ENCODE measurements at places on chromosomes 6 and 20.

DNA sequence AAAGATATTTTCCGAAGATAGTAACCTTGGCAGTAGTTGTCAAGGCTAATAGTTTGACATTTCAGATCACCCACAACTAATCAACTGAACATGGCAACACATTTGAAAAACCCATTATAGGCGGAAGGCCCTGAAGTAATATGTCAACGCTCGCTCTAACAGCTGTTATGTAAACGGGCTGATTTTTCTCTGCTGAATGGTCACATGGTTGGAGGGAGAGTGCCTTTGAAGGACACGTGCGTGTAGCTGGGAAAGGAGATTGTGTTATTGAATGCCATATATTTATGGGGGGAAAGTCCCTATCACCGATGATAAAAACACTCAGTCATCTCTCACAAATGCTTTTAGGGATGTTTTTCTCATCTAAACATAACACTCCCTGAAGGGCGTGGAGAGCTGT lies 160.0 kb upstream of the RALGAPA2 start:
- peak; percentile 33 for DNase-seq

- no peak for DNase-seq
These were observed 543.3 kb upstream of the MAP3K7 start for GRCh38 chr6:91130126-91130525.

DNA sequence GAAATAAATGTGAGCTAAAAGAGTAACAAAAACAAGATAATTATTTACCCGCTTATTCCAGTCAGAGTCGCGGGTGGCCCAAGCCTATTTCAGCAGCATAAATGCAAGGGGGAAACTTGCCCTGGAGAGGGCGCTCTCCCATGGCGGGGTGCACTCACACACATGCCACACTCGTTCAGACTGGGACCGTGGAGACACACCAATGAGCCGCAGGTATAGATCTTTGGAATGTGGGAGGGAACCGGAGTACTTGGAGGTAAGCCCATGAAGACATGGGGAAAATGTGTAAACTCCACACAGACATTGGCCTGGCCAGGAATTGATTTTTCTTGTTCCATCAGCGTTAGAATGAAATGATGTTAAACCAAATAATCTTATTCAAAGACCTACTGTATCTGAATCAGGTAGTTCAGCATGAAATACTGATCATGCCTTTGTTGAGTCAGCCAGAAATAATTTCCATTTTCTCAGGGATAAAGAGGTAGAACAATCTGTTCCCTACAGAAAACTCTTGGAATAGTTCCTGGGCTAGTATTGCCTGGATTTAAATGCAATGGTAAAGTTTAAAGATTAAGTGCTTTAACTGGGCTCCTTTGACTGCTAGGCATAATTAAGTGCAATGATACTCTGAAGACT lies 191.5 kb downstream of the MCHR2 start:
- no peak for DNase-seq

GRCh38 chr20:57749131-57749690 lies 39.4 kb upstream of the PMEPA1 start:
- DNase-seq = no peak

DNA sequence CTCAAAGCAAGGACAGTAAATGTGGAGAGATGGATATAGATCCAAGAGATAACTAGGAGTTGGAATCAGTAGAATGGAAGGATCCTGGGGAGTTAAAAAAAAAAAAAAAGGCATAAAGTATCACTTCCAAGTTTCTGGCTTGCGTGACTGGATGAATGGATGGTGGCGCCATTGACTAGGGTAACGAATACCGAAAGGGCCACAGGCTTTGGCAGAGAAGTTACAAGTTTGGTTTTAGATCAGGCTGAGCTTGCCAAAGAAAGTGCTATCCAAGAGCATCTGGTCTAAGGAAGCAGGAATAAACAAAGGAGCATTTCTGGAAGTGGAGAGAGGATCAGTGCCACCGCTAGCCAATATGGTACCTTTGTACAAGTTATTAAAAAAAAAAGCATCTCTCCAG lies 17.5 kb downstream of the L3MBTL1 start:
- no peak for DNase-seq

DNA sequence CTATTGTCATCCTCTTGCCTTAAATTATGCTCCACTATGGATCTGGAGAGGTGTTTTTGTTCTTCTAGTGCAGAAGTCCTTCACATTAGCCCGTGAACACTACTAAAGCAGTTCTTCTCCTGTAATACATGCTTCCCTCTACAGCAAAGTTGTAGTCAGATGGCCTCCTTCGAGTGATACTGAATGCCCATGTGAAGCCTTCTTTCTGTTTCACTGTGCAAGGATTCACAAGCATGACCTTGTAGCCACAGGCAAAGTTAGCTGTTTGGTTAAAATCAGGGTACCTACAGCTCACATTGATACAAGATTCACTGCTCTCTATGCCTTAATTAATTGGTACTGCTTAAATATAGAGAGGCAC lies 47.6 kb downstream of the ARHGAP18 start:
- no peak for DNase-seq

- no peak for DNase-seq
These were observed 15.9 kb downstream of the NRN1 start for GRCh38 chr6:5990786-5991185.

- no peak for DNase-seq
These were observed 111.9 kb downstream of the CEBPB start for GRCh38 chr20:50302341-50303057.

- DNase-seq = no peak
These were observed 30.3 kb downstream of the STX7 start for GRCh38 chr6:132482581-132482980.

DNA sequence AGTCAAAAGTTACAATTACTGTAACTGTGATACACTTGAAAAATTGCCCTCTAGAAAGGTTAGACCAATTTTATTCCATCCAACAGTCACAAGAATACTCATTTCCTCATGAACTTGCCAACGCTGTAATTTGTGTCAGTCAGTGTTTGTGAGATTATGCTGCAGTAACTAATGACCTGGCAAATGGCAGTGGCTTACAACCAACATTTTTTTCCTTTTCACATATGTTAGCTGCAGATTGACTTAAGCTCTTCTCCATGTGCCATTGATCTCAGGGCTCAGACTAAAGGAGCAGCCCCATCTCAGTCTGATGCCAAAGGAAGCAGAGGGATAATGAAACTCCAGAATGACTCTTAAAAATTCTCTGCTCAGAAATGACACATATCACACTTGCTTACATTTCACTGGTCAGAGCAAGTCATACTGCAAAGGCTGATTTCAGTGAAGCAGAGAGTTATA lies 92.3 kb upstream of the ELOVL5 start:
- DNase-seq = no peak

DNA sequence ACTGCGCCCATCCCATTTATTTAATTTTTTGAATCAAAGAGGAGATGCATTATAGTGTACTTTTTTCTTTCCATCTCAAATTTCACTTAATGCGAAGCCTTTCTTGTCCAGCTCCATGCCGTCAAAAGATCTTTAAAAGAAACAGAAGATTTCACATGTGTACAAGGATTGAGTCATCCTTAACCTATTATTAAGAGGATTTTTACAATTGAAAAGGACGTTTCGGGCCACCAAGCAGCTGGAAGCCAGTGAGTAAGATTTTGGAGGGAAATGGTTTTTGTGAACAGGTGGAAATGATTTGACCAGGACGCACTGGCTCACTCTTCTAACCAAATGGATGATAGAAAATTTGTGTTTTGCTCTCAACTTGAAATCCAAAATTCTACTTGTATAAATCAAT lies 15.1 kb upstream of the CCDC170 start:
- DNase-seq = no peak

DNA sequence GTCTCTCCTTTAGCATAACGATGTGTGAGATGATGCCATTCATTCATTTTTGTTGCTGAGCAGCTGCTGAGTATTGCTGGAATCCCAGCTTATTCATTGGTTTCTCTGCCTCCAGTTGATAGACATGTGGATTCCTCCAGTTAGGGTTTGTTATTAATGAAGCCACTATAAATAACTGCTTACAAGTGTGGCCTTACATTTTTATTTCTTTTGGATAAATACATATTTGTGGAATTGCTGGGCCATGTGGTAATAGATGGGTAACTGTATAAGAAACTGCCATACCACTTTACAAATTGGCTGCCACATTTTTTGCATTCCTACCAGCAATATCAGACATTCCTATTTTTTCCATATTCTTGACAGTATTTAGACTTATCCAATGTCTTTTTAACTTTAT lies 2.6 kb upstream of the HLA-B start:
- DNase-seq = no peak

DNA sequence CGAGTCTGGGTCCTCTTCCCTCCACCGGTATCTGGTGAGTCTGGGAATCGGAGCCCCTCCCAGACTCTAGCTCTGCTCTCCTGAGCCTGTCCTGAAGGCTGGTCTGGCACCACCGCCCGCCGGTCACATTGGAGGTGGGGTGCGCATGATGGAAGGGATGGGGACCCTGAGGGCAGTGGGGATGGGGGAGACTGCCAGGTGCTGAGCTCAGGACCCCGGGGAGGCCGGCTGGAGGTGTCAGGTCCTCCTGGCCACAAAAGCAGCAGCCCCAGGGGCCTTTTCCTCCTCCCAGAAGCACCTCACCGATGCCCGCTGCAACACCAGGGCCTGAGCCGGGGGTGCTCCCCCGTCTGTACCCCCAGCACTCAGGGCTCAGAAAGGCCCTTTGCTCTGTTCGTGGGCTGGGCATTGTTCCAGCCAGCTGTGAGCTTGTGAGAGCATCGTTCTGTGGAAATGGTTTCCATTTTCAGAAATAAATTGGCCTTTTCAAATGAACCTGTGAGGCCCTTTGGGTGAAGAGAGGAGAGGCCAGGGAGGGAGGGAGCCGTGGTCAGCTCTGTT lies 2.5 kb upstream of the NPBWR2 start:
- no peak for DNase-seq

DNA sequence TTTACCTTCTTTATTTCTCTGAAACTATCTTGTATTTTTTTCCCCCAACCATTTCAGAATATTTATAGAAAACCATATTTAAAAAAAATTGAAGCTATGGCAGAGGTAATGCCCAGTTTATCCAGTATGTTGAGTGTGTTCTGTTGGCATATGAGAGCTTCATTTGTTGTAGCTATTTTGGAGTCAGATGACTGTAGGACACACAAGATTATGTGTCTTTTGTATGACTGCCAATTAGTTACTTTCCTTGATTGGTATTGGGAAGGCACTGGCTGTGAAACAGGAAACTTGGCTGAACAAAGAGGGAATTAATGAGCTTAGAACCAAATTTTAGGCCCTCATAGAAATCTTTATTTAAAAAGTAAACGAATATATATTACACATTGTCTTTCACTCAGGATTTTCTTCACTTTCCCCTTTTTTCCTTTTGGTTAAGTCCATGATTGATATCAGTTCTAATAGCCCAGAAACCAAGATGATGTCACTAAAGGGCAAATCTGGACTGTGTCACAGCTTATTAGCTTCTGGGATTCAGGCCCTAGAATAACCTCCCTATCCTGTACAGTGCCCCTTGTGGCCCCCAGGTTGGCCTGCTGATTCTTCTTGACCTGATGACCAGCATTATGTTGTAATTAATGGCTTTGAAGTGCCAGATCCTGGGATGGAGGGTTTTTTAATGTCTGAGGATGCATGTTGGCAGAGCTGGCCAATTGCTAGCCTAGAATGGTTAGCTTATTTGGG lies 10.1 kb downstream of the CDC5L start:
- DNase-seq = no peak

GRCh38 chr20:63656451-63656850 lies 1.7 kb upstream of the RTEL1 start:
- DNase-seq = no peak

DNA sequence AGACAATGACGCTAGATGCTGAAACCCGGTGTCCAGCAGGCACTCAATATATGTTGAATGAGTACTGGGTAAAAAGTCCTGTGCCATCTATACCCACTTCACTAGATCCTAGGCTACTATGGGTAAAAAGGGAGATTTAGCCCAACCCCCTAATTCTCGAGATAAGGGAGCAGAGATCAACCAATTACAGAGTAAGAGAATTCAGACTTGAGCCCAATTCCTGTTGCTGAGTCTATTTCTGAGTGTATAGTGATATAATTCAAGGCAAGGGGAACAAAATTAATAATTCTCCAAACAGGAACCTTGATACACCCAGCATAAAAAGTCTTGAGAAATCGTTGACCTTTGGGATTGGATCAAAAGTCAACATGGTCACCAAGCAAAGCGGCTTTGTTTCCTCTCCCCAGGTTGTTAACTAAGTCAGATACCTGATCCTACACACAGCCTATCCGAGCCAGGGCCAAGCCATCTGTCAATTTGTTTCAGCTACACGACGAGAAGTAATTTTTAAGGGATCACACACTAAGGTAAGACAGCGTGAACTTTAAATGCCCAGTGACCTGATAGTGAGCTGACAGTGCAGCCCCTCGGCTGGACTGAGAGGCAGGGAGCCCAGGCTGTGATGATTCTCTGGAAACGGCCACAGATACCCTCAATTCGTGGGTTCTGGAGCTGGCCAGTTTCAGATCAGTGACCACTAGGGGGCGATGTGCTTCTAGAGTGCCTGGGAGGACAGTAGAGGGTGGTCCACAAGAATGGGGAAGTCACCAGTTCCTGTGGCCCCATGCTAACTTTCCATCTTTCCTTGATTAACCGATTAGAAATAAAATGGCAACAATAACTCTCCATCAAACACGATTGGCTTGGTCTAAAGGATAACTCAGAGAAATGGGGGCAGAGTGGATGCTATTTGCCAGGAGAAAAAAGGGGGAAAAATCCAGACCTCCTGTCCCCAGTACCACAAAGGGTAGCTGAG lies 46.2 kb downstream of the SLC22A23 start:
- DNase-seq = peak; percentile 62

GRCh38 chr6:71181565-71181964 lies 107.0 kb upstream of the OGFRL1 start:
- DNase-seq = no peak

DNA sequence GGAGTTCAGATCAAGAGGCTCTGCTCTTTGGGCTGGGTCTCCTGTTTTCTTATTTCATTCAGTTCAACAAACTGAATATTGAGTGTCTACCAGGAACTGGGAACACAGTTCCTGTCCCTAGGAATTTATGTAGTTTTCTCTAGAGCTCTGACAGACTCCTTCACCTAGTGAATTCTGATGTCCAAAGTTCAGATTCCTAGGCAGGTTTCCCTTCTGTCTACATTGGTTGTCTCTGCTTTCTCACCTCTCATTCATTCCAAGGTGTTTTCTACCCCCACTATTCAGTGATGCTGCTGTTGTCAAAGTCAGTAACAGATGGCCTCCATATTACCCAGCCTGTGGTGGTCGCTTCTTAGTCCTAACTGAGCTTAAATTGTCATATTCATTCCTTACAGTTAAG lies 4.4 kb downstream of the SMIM13 start:
- DNase-seq = no peak

Measured in dermis microvascular lymphatic vessel endothelial cell (primary cell).